Kidney (tissue), 22 donors: ENCODE measurements at places on chromosomes 3 and 15. TPM values are rescaled to one million over a fixed set of nuclear protein-coding genes. Genes with fewer than 3 reads are reported as not detected.

- no peak for DNase-seq
Measured at GRCh38 chr3:183764847-183765731, 60.3 kb downstream of the MAP6D1 start.

Gene OSTN
- polyA plus RNA-seq, result not detected

DNA sequence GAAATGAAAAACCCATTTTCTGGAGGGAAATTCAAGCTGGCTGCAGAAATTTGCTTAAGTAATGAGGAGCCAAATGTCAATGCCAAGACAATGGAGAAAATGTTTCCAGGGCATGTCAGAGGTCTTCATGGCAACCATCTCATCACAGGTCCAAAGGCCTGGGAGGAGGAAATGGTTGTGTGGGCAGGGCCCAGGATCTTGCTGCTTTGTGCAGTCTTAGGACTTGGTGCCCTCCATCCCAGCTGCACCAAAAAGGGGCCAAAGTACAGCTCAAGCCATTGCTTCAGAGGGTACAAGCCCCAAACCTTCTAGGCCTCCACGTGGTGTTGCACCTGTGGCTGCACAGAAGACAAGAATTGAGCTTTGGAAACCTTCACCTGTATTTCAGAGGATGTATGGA is 59.3 kb downstream of the POMGNT2 start:
- no peak for DNase-seq

- DNase-seq, result peak; percentile 38
Measured at GRCh38 chr3:131082871-131083863, 56.5 kb downstream of the NEK11 start.

GRCh38 chr3:197181741-197182140 is 116.7 kb downstream of the DLG1 start:
- no peak for DNase-seq

- no peak for DNase-seq
Measured at GRCh38 chr3:189981668-189982067, 139.0 kb downstream of the P3H2 start.

Gene SENP8
- polyA plus RNA-seq, result 5.6 TPM

- no peak for DNase-seq
Measured at GRCh38 chr3:191240486-191240885, 41.4 kb downstream of the OSTN start.

DNA sequence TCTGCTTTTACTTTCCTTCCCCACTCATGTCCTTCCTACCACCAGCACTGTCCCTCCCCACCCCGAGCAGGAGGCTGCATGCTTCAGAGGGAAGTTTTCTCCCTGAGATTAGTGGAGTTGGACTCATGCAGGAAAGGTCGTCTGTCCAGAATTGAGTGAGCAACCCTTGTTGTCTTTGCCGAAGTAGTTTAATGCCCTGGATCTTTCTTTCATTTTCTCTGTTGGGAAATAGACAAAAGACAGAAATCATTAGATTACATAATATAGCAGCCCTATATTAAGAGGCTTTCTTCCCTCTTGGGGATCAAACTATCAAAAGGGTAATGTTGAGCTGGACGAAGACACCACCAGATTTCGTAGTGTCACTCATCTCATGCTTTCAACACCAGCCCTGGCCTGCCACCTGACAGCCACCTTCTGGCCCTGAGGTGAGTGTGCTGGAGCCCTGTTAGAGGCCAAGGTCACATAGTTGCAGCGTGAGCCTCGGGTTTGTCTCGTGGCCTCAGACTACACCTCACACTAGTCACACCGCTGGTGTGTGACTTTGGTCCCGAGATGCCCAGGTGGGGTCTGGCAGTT is 231.0 kb downstream of the ITPR1 start:
- DNase-seq, result no peak

- DNase-seq, result no peak
Measured at GRCh38 chr3:178492491-178492890, 43.7 kb upstream of the KCNMB2 start.

Gene HHLA2
- polyA plus RNA-seq, result 18.8 TPM

- no peak for DNase-seq
Measured at GRCh38 chr3:143810953-143811265, 37.4 kb downstream of the SLC9A9 start.

DNA sequence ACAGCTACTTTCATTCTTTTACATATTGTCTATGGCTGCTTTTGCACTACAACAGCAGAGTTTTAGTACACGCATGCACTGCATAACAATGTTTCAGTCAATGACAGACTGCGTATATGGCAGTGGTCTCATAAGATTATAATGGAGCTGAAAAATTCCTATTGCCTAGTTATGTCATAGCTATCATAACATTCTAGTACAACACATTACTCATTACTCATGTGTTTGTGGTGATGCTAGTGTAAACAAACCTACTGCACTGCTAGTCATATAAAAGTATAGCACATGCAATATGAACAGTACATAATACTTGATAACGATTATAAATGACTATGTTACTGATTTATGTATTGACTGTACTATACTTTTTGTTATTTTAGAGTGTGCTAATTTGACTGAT is 47.9 kb downstream of the QTRT2 start:
- DNase-seq, result no peak

DNA sequence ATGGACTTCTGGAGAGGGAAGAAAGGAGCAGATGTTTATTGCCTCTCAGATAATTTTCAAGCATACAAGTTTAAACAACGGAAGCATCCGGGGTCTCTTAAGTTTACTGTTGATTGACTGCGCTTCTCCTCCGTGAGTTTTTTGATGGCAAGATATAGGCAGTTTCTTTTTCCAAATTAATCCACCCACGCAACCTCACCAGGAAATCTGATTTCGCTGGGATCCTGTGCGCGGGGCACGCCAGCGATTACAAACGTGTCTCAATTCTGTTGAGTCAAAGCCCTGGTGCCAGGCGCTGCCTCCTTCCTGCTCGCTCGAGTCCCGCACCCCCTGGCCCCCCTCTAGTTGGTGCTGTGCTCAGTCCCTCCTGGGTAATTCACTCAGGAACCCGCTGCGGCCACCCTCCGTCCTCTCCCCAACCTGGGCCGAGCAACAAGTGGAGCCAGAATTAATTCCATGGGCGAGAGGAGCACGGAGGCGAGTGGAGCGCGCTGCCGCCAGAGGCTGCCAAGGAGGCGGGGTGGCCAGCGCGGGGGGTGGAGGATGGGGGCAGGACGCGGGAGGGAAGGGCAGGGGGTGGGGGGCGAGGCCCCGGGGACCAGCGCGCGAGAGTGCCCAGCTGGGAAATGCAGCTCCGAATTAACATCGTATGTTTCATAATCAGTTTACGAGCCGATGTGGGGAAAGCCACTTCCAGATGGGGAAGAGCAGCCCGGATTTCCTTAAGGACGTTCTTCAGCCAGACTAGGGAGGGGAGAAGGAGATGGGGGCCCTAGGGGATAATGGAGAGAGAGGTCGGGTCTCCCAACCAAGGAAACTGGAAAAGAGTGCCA is 6.0 kb downstream of the WNT5A start:
- peak; percentile 49 for DNase-seq

GRCh38 chr3:197907196-197907595 is 42.8 kb upstream of the RPL35A start:
- DNase-seq, result no peak

DNA sequence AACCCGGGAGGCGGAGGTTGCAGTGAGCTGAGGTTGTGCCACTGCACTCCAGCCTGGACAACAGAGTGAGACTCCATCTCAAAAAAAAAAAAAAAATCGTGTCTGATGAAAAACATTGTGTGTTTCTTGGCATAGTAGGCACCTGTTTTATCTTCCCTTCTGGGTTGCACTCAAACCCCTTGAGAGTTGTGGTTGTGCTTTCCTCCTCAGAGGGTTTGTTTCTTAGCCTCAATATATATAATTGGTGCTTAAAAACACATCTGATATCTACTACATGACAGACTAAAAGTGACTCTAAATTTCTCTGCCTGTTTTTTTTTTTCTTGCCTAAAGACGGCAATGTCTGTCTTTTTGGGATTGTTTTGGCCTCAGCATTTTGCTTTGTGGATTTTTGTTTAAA is 7.6 kb downstream of the NR1D2 start:
- DNase-seq, result no peak

DNA sequence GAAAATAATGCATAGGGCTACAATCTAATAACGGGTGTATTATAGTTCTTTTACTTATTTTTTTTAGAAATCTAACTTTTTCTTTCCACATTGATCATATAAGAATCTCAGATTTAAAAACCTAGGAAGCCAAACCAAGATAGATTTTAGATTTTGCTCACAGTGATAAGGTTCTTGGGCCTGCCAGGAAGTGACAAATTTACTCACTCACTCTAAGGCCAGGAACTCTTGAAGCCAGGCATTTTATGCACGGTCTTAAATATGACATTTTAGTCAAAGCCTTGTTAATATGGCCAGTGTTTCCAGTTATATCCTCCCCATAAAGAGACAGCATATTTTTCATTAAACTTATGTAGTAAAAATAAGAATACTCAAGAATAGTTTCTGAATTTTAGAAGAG is 271.4 kb downstream of the SQOR start:
- DNase-seq, result no peak

GRCh38 chr3:159761848-159762635 is 226.6 kb upstream of the IL12A start:
- DNase-seq, result no peak

DNA sequence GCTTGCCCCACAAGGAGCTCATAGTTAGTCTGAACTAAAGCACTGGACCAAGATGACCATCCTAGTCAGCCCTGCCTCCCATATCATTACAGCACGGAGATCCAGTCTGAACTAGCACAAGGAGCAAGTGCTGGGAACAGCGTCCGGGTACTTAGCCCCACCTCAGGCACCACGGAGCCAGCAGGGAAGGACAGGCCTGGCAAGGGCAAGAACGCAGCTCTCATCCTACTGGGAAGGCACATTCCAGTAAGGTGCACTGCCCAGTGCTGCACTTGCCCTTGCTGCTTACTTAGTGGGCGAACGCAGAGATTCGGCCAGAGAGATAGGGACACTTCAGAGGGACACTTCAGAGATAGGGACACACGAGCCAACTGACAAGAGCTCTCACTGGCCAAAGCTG is 27.6 kb downstream of the SEC61A1 start:
- DNase-seq, result no peak

Gene TLR9
- not detected for polyA plus RNA-seq

Gene IMPG2
- polyA plus RNA-seq, result 0.15 TPM
